ENCODE measurements at places on chromosomes 7 and 10.

DNA sequence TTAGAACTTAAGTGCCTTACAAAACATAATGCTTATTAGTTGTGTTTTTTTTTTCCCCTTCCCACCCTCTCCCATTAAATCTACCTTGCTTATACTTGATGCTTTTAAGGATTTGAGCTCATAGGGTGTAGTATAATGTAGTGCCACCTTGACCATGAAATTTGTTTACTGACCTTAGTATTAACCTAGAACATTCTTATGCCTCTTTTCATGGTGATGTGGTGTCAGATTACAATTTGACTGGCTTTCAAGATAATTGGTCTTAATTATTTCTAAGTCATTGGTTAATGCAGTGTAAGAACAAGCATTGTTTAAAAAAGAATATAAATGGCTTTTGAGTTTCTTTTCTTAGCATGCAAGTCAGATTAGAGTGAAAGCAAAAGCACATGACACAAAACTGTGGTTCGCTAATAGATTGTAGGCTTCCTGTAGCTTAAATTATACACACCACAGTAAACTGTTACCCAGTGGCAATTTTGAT lies 61.8 kb downstream of the ADD3 start:
- no peak for DNase-seq

DNA sequence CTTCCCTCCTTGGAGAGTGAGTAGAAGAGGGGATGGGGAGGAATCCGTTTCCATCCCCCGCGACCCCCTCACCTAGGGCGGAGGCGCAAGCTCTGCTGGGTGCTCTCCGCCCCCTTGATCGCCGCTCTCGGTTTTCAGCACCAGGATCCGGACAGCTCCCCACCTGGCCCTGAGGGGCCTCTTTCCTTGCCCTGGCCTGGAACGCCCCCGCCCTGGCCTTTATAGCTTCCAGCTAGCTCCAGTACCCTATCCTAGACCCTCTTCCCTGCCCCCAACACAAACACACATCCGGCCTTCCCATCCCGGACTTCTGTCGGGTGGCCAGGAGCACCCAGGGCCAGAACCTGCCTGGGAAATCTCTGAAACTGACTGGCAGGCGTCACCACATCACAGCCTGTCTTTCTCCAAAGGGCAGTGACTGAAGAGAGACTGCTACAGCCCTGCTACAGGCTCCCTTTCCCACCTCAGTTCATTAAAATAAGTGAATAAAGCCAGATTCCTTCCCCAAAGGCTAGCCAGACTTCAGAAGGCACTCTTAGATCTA lies 72.3 kb upstream of the LEP start:
- no peak for DNase-seq

- no peak for DNase-seq
These were observed 58.4 kb downstream of the JCAD start for GRCh38 chr10:30000802-30001571.

GRCh38 chr7:93011351-93012294 lies 106.2 kb downstream of the SAMD9 start:
- DNase-seq = no peak

DNA sequence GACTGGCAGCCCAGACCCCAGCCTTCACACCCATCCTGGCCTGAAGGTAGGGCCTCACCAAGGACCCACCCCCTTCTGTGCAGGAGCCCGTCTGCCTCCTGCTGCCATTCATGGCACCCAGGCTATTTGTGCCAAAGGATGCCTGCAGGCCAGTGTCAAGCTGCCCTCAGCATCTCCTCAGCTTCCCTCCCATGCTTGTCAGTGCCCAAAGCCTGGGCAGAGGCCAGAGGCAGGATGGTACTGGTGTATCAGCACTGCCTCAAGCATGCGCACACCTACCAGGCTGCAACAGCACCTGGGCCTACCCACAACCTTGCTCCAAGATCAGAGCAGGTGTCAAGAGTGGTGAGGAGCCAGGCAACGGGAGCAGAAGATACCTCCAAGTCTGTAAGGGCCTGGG lies 27.6 kb downstream of the SFTPA1 start:
- no peak for DNase-seq

GRCh38 chr7:69693042-69693441 lies 94.8 kb downstream of the AUTS2 start:
- DNase-seq = no peak

- no peak for DNase-seq
These were observed 39.3 kb downstream of the GHRHR start for GRCh38 chr7:31003097-31003496.

DNA sequence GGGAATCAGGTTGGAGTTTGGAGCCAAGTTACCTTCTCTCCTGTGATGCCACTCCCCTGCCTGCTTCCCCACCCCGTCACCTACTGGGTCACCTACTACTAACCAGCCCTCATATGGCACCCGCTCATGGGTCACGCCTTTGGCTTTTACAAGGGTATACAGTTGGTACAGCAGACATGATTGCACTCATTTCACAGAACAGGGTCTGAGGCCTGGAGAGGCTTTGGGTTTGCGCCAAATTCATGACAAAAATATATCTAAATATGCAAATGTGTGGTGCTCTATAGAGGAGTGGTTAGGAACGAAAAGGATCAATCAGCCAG lies 10.7 kb downstream of the CRYGN start:
- no peak for DNase-seq

DNA sequence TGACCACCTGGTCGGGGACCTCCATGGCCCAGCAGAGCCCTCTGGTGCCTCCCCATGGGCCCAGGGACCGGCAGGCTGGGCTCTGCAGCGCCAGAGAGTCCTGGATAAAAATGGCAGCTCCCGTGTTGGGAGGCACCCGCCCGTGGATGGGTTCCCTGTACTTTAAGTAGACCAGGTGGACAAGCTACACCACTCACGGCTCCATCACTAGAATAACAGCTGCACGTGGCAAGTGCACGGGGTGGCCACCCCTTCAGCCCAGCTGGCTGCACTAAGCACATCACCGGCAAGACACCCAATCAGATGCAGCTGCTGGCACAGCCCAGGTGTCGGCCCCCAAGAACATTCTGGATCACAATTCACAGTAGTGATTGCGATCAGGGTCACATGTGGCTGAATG lies 69.8 kb downstream of the DIP2C start:
- DNase-seq = no peak

All from omental fat pad (tissue), 4 donors.